LHCN-M2 (cell line): ENCODE measurements at places on chromosomes 12 and 14. TPM values are rescaled to one million over a fixed set of nuclear protein-coding genes. Genes with fewer than 3 reads are reported as not detected.

The PPP1R36 gene
- total RNA-seq: 0.58 and 1.1 TPM in 2 replicates

The CCDC177 gene
- not detected in 2 replicates for total RNA-seq

The MSI1 gene
- total RNA-seq: not detected in 2 replicates

The ZFHX2 gene
- total RNA-seq: 0.29 and 0.32 TPM in 2 replicates

DNA sequence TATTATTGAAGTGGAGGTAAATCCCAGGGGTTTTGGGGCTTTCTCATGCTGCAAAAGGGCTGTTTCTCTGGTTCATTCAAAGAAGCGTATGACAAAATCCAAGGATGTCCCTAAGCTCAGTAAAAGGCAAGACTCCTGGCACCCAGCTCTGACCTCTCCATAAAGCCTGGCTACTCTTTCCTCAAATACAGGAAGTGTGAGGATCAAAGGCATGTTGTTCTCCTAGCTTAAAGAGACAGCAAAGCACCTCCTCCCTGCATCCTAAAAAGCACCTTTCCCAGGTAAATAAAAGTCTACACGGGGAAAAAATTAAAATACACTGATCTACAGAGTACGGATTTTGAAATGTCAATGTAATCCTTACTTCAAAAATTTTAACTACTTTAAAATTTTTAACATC is 118.6 kb downstream of the LMNTD1 start:
- DNase-seq: no peak

The TMEM116 gene
- 10.6 and 14.8 TPM in 2 replicates for total RNA-seq

DNA sequence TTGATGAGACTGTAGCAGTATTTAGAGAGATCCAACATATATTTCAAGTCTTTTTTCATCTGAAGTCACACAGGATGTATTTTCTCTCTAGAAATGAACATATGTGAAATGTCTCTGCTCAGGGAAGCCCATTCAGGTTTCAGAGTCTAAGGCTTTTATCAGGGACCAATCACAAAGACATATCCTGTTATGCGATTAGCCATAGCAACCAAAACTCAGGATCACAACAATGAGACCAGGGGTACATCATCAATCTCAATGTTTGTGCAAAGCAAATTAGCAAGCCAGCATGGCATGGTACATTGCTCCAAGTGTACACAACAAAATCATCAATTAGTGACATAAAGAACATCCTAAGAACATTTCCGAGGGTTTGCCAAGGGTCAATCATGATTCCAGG is 99.2 kb upstream of the AMN1 start:
- no peak for DNase-seq

GRCh38 chr14:41606282-41606531 is 469 bp upstream of the LRFN5 start:
- DNase-seq: no peak

The MMP19 gene
- 24.1 and 24.9 TPM in 2 replicates for total RNA-seq

GRCh38 chr14:68396461-68396860 is 396.4 kb downstream of the ZFP36L1 start:
- no peak for DNase-seq

DNA sequence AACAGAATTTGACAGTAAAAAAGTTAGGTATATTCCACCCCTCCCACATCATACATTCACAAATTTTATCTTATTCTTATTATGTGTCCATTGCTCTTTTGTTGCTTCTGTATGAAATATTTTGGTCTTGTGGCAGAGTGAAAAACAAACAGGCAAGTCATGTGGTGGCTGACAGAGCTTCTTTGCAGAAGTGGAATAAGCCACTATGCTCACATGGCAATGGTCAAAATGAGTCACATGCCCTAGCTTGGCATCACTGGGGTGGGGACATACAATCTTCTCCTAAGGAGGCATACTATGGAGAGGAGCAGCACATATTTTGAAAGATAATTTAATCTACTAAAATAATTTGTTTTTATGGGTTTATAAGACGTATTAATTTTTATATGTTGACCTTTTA is 27.7 kb upstream of the CMA1 start:
- DNase-seq: no peak

The LRP1 gene
- 89.0 and 99.6 TPM in 2 replicates for total RNA-seq

The SCARB1 gene
- total RNA-seq: 3.3 and 7.3 TPM in 2 replicates

DNA sequence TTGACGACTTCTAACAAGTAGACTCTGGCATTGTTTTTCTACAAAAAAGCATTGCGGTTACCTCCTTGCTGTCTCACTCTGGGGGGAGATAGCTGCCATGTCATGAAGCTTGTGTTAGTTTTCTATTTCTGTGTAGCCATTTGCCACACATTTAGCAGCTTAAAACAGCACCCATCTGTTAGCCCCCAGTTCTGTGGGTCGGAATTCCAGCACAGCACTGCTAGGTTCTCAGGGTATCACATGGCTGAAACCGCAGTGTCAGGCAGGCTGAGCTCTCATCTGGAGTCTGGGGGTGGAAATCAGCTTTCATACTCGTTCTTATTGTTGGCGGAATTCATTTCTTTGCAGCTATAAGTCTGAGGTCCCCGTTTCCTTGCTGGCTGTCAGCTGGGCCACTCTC is 19.9 kb upstream of the STXBP6 start:
- DNase-seq: no peak

DNA sequence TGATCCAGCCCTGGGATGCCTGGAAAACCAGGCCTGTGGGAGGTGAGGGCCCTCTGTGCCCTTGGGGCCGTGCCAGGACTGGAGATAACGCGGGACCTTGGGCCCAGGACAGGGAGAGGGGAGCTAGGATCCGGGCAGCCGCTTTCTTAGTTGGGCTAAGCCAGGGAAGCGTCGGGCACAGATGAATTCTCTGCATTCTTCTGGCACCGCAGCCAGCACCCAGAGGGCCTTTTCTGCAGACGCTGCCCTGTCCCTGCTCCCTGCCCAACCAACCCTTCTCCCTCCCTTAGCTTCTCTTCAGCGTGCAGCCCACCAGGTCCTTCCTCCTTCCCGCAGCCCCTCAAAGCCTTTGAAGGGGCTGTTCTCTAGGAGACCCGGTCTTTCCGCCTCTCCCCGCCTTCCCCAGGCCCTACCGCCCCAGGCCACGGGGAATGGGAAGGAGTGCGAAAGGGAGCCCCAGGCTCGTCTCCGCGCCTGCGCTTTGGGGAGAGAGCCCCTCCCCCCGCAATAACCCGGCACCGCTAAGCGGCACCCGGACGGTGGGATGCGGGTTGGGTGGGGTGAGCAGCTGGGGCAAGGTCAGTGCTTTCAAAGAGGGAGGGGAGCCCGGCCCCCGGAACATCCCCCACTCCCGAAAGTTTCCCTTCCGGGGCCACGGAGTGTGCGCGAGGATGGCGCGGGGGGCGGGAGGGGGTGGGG is 663 bp downstream of the NCKAP5L start:
- DNase-seq: peak; percentile 74

The KLHL33 gene
- not detected in 2 replicates for total RNA-seq

The SYNE3 gene
- total RNA-seq: 8.4 and 12.5 TPM in 2 replicates

DNA sequence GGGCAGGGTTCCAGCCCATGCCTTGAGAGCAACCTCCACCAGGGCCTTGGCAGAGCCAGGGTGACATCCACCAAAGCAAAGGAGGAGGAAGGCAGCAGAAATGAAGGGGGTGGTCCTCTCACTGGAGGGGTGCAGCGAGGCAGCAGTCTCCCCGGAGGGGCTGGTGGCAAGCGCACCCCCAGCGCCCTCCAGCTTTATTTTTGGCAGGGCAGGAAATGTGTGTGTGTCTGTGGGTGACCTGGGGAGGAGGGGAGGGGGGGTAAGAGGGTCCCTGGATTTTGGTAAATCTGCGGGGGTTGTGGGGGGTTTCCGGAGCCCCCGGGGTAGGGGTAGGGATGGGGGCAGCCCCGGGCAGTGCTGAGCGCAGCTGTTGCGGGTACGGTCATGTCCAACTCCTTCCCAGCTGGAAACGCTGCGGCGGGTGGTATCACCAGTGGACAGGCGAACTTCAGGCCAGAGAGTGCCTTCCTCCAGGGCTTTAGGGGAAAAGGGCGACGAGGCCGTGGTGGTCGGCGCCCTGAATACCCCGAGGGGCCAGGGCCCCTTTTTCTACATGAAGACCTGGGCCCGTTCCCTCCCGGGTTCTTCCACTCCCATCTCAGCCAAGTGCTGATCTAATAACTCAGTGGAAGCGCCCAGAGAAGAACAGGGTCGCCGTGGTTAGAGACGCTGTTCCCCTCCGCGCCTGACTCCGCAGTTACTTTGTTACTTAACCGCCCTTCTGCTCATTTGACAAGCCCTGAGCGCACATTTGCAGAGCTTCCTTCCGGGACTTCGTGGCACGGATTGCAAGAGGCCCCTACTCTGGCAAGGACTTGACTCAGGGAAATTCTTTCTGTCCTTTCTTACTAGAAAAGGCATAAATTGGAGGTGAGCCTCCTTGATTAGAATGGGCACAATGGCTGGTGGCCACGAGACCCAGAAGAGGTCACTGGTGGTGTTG is 55.2 kb downstream of the FOS start:
- no peak for DNase-seq

DNA sequence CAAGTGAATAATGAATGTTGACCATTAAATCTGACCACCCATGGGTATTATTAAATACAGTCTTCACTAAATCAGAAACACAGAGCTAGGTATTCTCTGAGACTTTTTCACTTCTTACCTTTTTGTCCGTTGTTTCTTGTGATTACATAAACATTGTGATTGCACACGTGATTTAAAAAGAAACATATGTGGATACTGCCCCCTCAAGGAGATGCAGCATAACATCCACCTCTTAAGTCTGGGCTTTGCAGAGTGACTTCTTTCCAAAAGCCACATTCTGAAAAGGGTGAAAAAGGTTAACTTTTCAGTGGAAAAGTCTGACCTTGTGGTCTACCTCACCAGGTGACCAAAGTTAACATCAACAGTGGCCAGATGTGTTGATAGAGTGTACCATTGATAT is 185.5 kb upstream of the FAR2 start:
- DNase-seq: no peak

The SMCO3 gene
- total RNA-seq: not detected in 2 replicates

The SIX6 gene
- total RNA-seq: not detected in 2 replicates

GRCh38 chr12:55624056-55624455 is 12.6 kb upstream of the OR10P1 start:
- DNase-seq: no peak

The GPRC5A gene
- total RNA-seq: 1.7 and 2.6 TPM in 2 replicates

- no peak for DNase-seq
Measured at GRCh38 chr12:49389387-49389703, 22.1 kb downstream of the SPATS2 start.

GRCh38 chr12:11961686-11962085 is 109.1 kb upstream of the BCL2L14 start:
- no peak for DNase-seq

The ANKS1B gene
- total RNA-seq: 0.06 and 0.11 TPM in 2 replicates

- no peak for DNase-seq
Measured at GRCh38 chr12:28088566-28089272, 101.5 kb upstream of the CCDC91 start.

The TAS2R30 gene
- total RNA-seq: 0.32 and 0.57 TPM in 2 replicates

The GLIPR1L2 gene
- total RNA-seq: 0.32 and 0.92 TPM in 2 replicates

GRCh38 chr14:91373591-91374254 is 43.9 kb downstream of the CCDC88C start:
- DNase-seq: no peak

DNA sequence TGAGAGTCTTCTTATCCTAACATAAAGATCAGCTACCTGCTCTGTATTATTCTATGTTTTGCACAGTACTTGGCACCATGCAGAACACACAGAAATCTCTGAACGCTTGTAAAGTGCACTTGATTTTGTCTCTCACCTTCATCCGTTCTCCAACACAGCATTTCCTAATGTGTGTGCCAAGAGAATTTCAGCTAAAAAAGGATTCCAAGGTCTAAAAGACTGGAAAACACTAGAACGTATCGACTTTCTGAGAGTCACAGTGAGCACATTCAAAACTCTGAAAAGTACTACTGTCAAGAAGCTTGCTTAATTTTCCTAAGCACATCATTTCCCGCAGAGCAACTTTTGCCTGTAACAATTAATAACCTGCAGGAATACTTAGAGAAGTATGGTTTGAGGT is 211.1 kb downstream of the ANO2 start:
- DNase-seq: no peak

GRCh38 chr12:26632756-26633155 is 200.2 kb downstream of the ITPR2 start:
- no peak for DNase-seq

- no peak for DNase-seq
Measured at GRCh38 chr14:33836203-33836899, 114.5 kb downstream of the EGLN3 start.
